Stimulated activated CD4-positive, alpha-beta T cell treated with anti-CD3 and anti-CD28 coated beads, Interleukin-12 subunit alpha, Interleukin-12 subunit beta, amount 100 ng/mL, for 24 hours (primary cell): ENCODE measurements at places on chromosomes 11 and 22.

DNA sequence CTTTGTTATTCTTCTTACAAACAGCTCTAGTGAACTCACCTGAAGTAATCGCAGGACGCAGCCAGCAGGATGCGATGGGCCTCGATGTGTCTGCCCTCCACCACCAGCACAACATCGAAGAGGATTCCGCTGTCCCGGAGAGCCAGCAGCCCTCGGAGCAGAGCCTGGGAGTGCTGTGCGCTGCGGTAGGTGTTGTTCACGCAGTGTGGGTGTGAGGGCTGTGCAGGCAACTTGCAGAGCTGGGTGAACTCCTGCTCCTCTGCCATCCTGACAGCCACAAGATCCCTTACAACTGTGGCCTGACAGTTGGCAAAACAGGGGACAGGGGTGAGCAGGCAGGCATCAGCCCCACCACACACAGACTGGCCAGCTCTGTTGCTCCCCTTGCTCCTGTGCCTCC, 6.6 kb downstream of the KLHL22 start:
- no peak for DNase-seq

GRCh38 chr11:97908354-97908753, 1112.4 kb upstream of the CNTN5 start:
- DNase-seq = no peak

DNA sequence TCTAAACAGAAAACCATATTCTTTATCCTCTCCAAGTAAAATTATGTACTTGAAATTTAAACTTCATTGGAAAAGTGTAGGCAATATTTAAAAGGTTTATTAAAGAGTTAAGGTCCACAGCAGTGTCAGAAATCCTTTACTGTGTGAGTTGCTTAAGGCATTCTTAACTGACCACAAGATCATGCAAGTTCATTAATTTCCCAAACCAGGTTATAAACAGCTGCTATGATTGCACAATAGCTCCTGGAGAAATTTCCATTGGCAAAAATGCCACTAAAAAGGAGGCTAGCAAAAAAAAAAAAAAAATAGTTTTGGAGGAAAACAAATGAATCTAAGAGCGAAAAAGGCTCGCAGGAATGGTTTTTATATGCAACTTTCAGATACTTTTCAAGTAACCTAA, 106.2 kb downstream of the ETS1 start:
- DNase-seq = no peak

DNA sequence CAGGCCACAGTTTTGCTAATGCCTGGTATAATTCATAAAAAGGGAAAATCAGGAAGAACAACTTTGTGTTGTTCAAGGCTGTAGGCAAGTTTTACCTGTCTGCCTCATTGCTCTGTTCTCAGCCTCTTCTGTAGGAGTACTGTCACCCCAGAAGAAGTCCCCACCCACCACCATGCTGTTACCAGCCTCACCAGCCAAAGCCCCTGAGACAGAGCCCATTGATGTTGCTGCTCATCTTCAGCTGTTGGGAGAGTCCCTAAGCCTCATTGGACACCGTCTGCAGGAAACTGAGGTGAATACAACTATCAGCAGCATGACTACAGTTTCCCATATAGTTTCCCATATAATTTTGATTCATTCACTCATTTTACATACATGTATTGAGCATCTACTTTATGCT, 11.6 kb upstream of the TOM1 start:
- DNase-seq = no peak

GRCh38 chr22:23458663-23459541, 121.2 kb downstream of the IGLL1 start:
- DNase-seq = no peak

DNA sequence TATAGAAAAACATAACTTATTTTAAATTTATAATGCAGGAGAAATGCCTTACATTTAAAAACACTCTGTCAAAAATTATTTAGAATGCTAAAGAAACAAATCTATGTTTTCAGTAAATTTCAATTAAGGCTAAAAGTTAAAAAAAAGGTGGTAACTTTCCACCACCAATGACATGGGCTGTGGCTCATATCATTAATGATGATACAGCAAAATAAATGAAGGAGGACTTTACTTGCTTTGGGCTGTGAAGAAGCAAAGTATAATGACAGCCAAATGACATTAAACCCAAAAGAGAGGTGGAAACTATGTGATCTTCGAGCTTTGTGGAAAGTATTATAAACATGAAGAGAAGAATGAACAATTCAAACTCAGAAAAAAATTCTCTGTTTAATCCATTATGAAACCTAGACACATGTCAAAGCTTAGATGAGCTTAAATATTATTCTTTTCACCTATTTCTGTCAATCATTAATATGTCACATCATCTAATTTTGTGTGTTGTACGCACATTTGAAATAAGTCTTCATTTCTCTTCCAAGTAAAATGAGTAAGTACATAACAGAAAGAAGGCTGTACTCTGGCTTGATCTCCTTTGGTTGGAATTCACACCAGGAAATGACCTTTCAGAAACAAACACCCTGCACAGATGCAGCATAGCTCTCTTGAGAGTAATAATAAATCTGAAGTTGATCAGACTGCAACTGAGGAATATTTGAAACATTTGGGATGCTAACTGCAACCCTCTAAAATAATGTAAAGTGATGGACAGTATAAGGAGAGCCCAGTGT, 265.8 kb downstream of the TTC28 start:
- no peak for DNase-seq

GRCh38 chr11:21481255-21481654, 711.6 kb upstream of the ANO5 start:
- DNase-seq = no peak

DNA sequence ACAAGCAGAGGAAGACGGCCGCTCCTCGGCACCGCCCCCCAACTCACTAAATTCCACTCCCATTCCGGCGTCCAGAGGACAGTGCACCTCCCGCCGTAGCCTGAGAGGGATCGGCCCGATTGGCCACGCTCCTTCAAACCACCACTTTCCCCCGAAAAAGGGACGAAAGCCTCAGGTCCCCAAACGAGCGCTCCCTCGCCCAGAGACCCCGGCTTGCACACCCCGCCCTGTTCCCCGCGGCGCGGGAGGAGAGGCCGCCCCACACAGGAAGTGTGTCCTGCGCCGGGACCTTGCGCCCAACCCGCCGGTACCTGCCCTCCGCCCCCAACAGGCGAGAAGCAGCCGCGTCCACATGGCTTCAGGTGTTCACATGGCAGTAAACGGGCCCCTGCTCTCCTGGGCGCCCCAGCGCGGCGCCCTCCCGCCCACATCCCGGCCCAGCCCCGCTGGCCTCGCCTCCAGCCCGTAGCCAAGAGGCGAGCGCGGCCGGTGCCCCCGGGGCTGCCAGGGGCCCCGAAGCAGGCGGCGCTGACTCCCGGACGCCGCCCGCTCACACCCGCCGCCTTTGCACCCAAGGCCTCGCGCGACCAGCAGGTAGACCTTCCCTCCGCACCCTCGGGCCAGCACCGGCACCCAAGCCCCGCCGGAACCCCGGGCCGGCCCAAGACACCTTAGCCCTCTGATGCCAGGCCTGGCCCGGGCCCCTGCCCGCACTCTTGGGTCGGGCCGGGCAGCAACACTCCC, 849 bp downstream of the TCF20 start:
- DNase-seq = peak; percentile 66

- no peak for DNase-seq
Measured at GRCh38 chr22:41417622-41418390, 28.8 kb downstream of the TOB2 start.

GRCh38 chr11:96967616-96968015, 577.8 kb downstream of the JRKL start:
- no peak for DNase-seq

DNA sequence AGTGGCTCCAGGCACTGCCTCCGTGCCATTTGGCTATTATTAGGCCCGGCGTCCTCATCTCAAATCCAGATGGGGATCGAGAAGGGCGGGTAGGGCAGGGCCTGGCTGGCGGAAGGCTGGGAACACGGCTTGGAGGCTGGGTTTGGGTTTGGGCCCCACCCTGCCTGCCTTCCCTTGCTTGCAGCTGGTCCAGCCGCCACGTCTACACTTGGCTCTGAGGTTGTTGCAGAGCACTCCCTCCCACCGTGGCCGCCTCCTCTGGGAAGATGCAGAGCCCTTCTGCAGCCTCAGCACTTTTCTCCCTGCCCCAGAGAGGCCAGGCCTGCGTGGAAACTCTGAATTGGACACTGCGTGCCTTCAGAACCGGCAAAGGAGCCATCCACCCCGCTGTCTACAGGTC, 5.2 kb upstream of the SMTN start:
- DNase-seq = no peak

GRCh38 chr11:9259981-9260837, 4.9 kb downstream of the DENND5A start:
- no peak for DNase-seq

- DNase-seq = no peak
Measured at GRCh38 chr22:39434243-39434653, 22.6 kb upstream of the MGAT3 start.

- DNase-seq = no peak
Measured at GRCh38 chr22:45429981-45430775, 16.7 kb downstream of the RIBC2 start.

GRCh38 chr11:122422682-122423081, 232.8 kb upstream of the UBASH3B start:
- DNase-seq = no peak

DNA sequence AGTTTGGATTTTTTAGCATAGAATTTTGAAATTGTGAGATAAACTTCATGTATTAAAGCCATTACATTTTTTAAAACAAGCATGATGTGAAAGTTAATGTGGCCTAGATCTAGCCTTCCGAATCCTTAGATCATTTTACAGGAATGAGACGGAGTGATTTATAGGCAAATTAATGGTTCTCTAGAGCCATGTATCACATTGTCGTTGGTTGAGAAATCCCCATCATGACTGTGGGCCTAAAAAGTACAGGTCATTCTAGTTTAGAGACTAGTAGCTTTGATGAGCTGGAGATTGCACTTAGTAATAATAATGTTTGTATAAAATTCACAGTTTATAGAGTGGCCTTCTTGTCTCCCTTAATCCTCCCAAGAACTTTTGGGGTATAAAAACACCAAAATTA, 7.1 kb downstream of the EWSR1 start:
- no peak for DNase-seq

DNA sequence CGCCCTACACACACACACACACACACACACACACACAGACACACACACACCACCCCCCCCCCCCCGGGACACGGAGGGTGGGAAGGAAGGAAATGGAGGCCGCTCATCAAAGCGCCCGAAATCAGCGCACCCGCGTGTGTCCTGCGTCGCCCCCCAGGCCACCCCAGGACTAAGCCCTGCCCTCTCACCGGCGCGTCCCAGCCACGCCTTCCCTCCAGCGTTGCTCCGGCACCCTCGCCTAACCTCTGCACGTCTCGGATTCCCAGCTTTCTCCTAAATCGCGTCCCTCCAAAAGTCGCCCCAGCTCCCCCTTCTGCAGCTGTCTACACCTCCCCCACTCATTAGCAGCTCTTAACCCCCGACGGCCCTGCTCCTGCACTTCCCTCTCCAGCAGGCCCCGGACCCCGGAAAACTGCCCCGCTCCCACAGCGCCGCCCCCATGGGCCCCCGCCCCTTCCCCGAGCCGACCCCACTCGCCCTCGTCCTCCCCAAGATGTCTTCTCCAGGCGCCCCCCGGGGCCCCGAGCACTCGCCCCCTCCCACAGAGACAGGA, 557 bp downstream of the PACSIN2 start:
- DNase-seq = no peak

DNA sequence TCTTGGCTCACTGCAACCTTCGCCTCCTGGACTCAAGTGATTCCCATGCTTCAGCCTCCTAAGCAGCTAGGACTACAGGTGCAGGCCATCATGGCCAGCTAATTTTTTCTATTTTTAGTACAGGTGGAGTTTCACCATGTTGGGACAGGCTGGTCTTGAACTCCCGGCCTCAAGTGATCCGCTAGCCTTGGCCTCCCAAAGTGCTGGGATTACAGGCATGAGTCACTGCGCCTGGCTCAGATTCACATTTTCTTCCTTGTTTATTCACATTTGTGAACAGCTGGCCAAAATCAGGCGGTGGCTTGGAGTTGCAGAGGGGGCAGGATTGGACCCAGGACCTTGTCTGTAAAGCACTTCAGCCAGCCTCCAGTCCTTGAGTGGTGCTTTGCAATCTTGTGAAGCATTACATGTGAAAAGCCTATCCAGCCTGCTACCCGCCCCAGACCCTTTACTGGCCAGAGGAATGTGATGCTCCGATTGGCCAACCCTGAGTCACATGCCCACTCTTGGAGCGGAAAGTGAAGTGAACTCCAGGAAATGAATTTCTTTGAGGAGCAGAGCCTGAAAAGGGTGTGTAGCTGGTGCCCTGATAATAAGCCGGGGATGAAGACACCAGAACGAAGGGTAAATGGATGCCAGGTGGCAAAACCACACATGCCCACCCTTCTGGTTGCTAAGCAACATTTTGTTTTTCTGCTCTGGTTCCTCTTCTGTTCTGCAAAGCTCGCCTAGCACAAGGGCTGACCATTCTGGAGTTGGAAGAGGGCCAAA, 62.6 kb upstream of the PTPRJ start:
- DNase-seq = no peak

- no peak for DNase-seq
Measured at GRCh38 chr11:28383456-28383855, 275.3 kb downstream of the METTL15 start.

GRCh38 chr22:47178339-47178738, 415.9 kb downstream of the TBC1D22A start:
- no peak for DNase-seq

- no peak for DNase-seq
Measured at GRCh38 chr11:45968901-45969300, 46.4 kb downstream of the LARGE2 start.

GRCh38 chr11:4890279-4890678, 8.6 kb downstream of the OR51T1 start:
- DNase-seq = no peak

GRCh38 chr11:109121173-109121932, 300.6 kb upstream of the C11orf87 start:
- DNase-seq = no peak

DNA sequence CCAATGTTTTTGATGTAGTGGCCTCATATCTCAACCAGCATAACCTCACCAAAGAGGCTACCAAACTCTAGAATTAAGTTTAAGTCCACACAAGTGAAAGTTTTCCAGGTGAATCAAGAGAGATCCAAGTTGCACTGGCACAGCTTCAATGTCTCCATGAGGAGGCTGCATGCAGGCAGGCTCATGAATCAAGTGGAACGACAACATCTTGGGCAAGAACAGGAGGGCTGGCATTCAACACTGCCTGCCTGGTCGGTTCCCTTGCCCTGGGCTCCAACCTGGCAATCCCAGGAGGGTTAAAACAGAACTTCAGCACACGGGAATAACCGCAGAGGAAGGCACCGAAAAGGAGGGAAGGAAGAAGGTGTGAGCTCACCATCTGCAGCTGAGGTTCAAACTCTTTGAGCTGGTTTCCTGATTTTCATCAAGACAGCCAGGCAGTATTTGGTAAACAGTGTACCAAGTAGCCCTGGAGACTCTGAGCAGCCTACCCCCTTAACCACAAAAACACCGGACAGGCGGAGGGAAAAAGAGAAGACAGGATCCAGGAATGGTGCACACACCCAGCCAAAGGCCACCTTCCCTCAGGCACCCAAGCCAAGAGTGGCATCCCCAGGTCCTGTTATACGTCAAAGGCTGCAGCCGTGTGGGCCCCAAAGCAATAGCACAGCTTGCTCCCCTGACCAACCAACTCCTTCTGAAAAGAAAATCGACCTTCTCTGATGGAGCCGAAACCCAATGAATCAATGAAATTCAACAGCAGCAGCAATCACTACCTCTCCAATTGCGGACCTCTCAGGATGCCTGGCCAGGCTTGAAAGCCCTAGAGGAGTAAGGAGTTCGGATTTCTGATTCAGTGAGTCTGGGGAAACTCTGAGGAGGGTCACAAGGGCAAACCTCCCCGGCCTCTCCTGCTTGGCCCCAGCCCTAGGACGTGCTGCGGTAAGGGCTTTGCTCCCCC, 1.3 kb downstream of the PACSIN2 start:
- DNase-seq = no peak
